ENCODE measurements at places on chromosomes 2 and 18. TPM values are rescaled to one million over a fixed set of nuclear protein-coding genes. Genes with fewer than 3 reads are reported as not detected.

RTP5 gene
- 13.8 TPM for total RNA-seq

RASGRP3 gene
- total RNA-seq: 14.1 TPM

ZNF385B gene
- total RNA-seq: 4.6 TPM

ZDBF2 gene
- total RNA-seq: 44.5 TPM

CYS1 gene
- total RNA-seq: 1.2 TPM

C1GALT1C1L gene
- total RNA-seq: 0.92 TPM

FHOD3 gene
- total RNA-seq: 50.5 TPM

GAL3ST2 gene
- total RNA-seq: 0.69 TPM

SNED1 gene
- 6.5 TPM for total RNA-seq

ACTG2 gene
- total RNA-seq: 0.23 TPM

NDUFV2 gene
- total RNA-seq: 107 TPM

ALLC gene
- total RNA-seq: not detected

SERPINB3 gene
- not detected for total RNA-seq

HOXD8 gene
- not detected for total RNA-seq

FBXO36 gene
- 12.7 TPM for total RNA-seq

LGALSL gene
- total RNA-seq: 48.9 TPM

TGFA gene
- 18.2 TPM for total RNA-seq

SULT1C2 gene
- 0.23 TPM for total RNA-seq

GATA6 gene
- total RNA-seq: 0.23 TPM

TACR1 gene
- 7.4 TPM for total RNA-seq

CNDP1 gene
- 0.23 TPM for total RNA-seq

MC2R gene
- total RNA-seq: not detected

OTOS gene
- not detected for total RNA-seq

TRIM43 gene
- not detected for total RNA-seq

HOXD11 gene
- total RNA-seq: not detected

SP140 gene
- 2.1 TPM for total RNA-seq

RND3 gene
- total RNA-seq: 176 TPM

VWC2L gene
- 30.0 TPM for total RNA-seq

GALNT13 gene
- total RNA-seq: 37.8 TPM

SP5 gene
- total RNA-seq: 2.3 TPM

MIB1 gene
- 90.2 TPM for total RNA-seq
